ENCODE measurements at places on chromosomes 1 and 21.

DNA sequence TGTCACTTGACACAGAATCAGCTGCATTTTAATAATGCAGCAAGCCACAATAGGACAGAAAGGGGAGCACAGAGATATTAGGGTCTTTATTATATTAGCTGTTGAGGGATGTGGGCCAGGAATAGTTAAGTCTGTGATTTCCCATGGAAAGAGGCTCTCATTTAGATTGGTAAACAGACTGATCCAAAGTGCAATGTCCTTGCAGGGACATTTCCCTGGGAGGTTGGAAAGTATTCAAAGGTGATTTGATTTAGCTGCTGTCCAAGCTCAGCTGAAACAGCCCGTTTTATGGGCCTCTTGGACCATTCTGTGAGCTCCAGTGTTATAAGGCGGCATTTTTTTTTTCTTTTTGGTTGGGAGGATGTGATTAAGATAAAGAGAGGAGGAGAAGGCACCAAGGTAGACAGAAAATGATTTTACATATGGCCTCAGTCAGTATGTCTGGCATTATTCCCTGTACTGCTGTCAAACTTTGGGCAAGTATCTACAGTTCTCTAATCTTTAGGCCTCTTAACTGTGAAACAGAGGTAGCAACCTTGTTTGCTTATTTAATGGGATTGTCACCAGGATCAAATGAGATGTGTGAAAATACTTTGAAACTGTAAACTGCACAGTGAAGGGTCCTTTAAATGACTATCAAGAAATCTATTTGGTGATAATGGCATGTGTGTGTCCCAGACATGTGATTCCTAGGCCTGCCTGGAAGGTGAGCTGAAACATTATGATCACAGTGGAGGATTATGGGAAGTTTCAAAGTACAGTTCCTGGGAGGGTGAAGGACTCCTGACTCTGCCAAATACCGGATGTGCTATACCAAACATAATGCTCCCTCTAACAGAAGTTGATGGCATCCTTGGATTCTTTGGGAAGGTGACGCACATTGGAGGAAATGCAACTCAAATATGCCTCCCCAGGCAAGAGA is 62.2 kb downstream of the NOS1AP start:
- no peak for DNase-seq

- peak; percentile 83 for DNase-seq
These were observed 1.4 kb downstream of the UCK2 start for GRCh38 chr1:165828669-165829329.

DNA sequence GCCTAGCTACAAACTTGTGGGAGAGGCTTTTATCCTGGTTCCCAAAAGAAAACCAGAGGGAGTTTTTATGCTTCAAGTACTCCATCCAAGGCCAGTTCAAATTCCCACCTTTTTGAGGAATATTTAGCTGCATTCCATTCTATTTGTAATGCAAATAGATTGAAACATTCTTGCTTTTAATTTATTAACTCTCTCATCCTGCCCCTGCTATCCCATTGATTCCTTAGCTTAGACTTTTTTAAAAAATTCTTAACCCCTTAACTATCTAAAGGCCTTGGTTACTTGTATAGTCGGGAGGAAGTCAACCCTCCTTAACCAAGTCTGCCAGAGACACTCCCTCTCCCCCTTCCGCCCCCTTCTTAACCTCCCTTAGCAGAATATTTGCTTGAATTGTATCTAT is 2.5 kb upstream of the MOV10 start:
- no peak for DNase-seq

DNA sequence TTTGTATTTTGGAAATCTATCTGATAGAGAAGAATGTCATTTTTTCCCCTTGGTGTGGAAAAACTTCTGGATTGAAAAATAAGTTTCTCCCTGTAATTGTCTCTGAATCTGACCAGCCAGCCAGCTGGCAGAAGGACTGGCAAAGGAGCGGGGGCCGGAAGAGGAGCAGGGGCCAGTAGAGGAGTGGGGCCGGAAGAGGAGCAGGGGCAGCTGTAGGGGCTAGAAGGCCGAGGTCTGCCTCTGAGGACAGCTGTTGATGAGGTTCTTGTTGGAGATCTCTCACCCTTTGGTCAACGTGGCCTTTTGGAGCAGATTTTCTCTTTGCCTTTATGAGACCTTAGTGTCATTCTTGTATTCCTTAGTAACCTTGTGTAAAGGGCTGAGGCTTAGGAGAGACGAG is 121.8 kb downstream of the GALNT2 start:
- DNase-seq, result no peak

GRCh38 chr21:31398574-31398973 is 54.5 kb upstream of the TIAM1 start:
- no peak for DNase-seq

GRCh38 chr1:248752161-248753028 is 3.2 kb downstream of the LYPD8 start:
- no peak for DNase-seq

DNA sequence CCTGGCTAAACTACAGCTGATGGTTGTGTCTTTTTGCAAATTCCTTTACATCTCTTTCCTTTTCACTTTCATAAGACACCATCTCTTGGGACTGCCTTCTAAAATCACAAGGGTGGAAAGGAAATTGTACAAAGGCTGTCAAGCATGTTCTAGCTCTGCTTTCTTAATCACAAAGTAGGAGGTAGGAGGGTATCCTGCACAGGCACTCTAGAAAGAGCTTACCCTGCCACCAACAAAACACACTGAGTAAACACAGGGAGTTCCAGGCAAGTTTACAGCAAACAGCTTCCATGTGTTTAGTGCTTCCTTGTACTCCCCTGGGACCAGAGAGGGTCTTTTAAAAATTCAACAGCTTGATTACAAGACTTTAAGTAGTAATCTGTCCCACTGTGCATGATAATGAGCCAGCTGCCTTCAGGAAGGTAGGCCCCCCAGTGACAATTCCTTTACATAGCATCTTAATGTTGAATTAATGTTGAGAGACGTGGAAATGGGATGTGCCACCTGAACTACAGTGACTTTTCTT is 2.4 kb downstream of the PLPP3 start:
- DNase-seq, result peak; percentile 16

DNA sequence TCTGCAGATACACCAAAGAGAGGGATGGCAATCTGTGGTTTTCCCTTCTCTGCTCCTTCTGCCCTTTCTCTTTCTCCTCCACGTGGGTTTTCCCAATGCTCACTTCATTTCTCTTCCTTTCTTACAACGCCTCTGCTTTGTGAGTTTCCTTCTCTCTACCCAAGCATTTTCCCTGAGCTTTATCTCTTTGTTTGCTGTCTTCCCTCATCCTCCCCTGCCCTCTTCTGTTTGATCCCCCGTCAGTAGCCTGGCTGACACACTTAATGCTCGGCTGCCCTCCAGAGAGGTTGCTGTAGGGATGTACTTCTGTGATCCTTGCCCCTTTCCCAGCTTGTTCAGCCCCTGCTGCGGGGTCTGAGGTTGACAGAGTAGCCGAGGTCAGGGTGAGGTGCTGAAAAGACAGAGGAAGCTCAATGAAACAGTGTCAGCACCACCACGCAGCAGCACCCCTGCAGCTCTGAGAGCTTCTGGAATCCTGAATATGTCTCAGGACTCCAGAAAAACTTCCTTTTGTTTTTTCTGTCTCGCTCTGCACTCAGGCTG is 6.0 kb downstream of the EDARADD start:
- DNase-seq, result no peak

DNA sequence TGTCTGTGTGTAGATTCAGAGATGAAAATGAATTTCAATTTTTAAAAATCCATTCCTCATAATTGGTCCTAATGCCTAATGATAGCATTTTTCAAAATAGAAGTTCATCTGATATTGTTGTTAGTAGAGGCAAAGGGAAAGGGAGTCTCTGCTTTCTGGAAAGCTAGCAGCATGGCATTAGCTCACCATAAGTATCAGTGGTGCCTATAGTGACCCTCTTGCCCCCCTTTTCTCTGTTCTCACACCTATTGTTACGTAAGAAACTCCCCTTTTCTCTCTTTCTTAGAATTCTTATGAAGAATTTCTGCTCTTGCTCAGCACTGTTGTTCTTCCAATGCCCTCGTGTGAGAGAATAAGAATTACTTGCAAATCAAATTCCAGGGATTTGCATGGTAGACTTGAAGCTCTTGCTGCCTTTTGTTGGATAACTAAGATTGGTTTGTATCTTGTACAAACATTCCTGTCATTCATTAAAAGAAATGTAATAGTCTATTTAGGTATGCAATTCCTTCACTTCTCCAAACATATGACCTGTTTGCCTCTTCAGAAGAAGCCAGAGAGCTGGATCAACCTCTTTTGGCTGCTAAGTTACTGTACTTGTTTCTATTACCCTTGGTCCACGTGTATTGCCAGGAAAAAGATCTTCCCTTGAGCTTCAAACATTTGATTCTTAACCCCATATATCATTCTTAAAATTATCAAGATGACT is 69.2 kb upstream of the MAGI3 start:
- no peak for DNase-seq

DNA sequence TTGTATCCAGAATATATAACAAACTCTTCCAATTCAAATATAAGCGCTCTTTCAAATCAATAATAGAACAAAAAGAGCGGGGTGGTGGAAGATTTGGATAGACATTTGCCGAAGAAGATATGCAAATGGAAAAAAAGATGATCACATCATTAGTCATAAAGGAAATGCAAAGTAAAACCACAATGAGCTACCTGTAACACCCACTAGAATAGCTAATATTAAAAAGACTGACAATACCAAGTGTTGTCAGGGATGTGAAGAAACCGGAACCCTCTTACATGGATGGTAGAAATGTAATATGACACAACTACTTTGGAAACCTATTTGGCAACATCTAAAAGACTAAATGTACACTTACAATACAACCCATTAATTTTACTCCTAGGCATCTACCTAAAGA is 5.7 kb upstream of the TRAF5 start:
- peak; percentile 43 for DNase-seq

DNA sequence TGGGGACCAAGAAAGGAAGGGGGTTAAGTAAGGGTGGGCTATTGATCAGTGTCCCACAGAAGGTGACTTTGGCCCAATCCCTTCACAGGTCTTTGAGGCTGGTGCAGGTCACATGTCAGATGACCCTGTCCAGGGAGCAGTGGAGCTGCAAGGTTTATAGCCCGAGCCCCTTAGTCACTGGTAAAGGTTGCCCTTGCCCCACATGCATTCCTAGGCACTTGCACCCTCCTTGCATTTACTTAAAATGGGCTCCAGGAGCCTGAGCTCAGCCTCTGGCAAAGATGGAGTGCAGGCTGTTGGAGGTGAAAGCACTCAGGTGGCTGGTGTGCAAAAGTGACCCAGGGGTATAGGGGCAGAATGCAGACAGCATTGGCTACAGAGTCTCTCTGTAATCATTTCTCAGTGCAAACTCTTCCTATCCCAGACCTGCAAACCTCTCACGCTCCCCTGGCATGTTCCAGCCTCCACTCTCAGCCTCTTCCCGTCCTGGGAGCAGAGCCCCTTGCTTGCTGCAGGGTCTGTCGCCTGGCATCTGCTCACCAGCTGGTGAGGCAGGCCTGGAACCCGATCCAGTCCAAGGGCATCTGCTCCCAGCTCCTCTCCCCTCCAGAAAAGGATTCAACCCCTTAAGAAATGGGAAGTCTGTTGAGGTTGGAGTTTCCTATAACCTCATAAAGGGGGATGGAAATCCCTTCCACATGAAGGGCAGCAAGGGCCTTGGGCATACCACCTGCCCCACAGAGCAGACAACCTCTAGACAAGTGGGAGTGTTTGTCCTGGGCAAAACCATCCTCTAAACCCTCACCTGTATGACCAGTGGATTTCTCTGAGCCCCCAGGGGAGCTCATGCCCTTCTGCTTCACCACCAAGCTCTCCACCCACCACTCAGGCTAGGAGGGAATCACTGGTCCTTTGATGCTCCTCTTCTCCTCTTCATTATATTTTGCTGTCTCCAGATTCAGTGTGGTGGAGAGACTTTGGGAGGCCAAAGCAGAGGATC is 23.1 kb upstream of the PTPRF start:
- DNase-seq, result no peak

DNA sequence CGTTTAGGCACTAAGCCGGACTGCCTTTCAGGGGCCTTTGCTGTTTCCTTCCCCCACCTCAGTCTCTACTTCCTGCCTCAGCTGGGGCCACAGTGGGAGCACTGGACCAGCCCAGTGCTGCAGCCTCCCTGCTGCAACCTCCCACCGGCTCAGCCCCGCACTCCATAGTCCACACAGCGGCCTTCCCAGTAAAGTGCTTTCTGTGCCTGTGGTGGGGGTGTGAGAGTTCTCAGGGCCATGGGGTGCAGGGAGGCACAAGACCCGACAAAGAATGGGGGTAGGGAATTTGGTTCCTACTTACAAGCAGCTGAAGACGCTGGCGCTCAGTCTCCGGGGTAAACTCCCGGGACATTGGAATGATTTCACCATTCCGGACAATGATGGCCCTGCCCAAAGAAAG is 3.5 kb downstream of the PPM1J start:
- DNase-seq, result no peak

DNA sequence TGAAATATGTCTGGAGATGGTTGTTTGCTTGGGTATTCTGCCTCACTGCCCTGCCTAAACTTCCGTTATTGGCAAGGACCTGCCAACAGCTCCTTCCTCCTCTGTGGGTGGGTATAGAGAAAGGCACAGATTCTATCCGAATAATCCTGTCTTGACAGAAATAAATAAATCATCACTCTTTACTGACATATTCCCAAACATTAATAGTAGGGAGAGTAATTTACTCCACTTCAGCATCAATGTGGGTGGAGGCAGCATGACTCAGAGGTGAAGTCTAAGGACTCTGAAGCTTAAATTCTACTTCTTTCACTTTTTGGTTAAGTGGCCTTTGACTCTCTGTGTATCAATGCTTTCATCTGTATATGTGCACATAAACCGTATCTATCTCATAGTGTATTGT is 2.9 kb downstream of the CD84 start:
- no peak for DNase-seq

DNA sequence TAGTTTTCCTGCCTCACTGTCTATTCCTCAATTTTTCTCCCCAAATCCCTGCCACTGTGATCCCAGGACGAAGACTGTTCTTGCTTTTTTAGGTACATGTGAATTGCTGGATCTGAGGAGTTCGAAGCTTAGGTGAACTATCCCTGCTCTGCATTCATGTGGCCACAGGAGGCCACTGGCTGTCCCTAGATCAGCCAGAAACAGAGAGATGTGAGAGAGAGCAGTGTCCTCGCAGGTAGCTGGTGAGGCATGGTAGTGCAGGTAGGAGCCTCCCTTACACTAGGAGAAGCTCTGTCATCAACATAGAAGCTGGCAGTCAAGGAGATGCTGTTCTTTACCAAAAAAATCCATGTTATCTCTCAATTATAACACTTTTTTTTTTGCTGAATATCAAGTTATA is 71.5 kb downstream of the USP24 start:
- DNase-seq, result no peak

GRCh38 chr21:37257511-37257966 is 9.6 kb downstream of the VPS26C start:
- no peak for DNase-seq

GRCh38 chr1:95431235-95431634 is 197.2 kb downstream of the RWDD3 start:
- DNase-seq, result no peak

GRCh38 chr1:31765041-31765467 is 914 bp upstream of the ADGRB2 start:
- no peak for DNase-seq

- DNase-seq, result no peak
These were observed 45.7 kb downstream of the PTGS2 start for GRCh38 chr1:186634511-186634910.

Data from A172 (cell line).